ENCODE measurements at places on chromosomes 11 and 22.

- DNase-seq = no peak
Measured at GRCh38 chr11:28793282-28793738, 685.1 kb downstream of the METTL15 start.

DNA sequence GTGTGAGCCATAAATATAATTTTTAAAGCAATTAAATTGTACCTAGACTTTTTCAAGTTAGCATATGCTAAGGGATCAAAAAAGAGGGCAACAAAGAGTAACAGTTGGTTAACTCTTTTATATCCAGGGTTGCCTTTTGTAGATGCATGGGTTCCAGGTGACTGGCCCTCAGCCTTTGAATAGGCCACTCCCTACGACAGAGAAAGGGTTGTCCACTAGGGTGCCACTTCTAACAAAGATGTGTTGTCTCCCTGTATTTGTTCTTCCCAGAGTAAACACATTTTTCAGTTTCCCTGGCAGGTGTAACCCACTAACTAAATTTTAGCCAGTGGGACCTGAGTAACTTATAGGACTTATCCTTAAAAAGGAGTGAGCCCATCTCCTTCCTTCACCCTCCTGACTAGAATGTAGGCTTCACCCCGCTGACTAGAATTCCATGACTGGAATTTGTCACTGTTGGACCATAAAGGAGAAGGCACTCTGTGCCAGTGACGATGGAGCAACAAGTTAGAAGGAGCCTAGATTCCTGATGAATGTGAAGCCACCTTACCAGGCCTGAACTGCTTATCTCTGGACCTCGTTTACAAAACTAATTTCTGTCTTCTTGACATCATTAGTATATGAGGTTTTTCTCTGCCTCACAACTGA, 16.6 kb downstream of the TUG1 start:
- DNase-seq = no peak

DNA sequence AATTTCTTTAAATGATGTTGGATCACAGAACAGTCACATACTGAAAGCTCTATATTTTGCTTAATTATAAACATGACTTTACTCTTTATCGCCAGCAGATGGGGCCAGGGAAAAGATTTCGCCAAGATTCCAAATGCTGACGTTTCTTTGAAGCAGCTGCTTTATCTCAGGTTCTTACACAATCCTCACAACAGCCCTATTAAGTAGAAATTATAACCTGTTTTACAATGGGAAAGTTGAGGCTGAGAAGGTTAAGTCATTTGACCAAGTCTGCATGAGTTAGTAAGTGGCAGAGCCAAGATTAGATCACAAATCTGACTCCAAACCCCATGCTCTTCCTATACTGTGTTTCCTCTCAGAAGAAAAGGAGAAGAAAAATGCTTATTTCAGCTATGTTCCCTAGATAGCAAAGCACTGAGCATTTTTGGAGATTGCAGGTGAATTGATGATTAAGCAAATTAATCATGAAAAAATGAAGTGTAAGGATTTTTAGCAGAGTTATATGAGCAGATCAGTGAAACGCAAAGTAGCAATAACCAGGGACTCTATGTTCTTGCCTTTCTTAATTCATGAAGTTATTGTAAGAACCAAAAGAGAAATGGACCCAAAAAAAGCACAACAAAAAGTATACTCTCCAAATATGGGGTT, 79.0 kb downstream of the AASDHPPT start:
- DNase-seq = no peak

- DNase-seq = no peak
Measured at GRCh38 chr11:58905721-58906547, 33.4 kb upstream of the GLYATL1 start.

DNA sequence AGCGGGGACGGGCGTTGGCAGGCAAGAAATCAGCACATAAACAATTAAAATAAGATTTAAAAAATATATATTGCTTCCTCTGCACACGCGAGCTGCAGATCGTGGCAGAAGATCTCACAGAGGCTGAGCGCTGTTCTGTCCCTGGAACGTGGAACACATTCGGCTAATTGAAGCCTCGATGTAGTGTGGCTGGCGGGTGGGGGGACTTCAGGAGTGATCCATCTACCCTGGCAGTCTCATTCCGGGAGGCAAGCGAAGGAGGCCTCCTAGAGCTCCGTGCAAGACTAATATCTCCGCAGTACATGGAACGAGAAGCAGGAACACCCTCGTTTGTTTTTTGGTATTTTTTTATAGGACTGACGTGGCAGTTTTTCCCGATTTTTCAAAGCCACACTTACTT, 402.4 kb downstream of the MN1 start:
- no peak for DNase-seq

DNA sequence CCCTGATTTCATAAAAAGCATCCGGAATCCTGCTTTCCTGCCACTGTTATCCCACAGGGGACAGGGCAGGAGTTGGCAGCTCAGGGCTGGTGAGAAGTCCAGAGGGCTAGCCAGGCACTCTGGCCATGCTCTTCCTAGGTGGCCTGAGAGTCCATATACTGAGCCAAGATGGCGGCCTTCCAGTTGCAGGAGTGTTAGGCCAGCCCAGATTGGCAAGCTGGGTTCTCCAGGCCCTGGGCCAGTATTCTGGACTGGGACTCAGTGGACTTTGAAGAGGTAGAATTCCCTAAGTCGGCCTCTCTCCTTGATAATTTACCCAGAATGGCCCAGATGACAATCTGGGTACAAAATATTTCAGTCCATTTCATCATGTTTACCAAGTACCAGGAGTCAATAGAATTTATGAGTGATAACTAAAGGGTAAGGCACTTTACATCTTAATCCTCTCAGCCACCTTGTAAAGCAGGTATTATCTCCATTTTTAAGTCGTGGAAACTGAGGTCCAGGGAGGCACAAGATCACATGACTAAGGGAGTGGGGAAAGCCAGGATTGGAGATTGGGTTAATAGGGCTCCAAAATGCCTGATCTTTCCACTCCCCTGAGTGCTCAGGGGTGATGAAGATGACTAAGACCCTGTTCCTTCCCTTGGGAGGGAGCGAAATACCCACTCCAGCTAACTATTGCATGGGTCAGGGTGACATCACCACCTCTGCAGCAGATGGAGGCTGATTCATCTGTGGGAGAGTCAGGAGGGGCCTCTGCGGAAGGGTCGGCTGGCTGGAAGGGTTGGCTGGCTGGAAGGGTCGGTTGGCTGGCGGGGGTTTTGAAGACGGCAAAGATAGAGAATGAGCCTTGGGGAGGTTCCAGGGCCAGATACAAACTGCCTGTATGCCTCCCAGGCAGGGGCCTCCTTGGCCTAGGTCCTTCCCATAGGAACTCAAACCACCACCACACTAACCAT, 1.2 kb upstream of the MICALL1 start:
- DNase-seq = peak; percentile 35

GRCh38 chr11:58926251-58926650, 13.0 kb upstream of the GLYATL1 start:
- DNase-seq = no peak

- no peak for DNase-seq
Measured at GRCh38 chr11:116044941-116045340, 540.7 kb upstream of the CADM1 start.

GRCh38 chr11:101817581-101817980, 97.2 kb upstream of the CEP126 start:
- no peak for DNase-seq
